ENCODE measurements at places on chromosomes 16 and 17.

DNA sequence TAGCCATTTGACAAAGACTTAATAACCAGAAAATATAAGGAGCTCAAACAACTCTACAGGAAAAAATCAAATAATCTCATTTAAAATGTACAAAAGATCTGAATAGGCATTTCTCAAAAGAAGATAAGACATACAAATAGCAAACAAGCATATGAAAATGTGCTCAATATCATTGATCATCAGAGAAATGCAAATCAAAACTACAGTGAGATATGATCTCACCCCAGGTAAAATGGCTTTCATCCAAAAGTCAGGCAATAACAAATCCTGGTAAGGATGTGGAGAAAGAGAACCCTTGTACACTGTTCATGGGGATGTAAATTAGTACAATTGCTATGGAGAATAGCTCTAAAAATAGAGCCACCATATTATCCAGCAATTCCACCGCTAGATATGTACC, 43.1 kb downstream of the HSD17B2 start:
- no peak for DNase-seq

DNA sequence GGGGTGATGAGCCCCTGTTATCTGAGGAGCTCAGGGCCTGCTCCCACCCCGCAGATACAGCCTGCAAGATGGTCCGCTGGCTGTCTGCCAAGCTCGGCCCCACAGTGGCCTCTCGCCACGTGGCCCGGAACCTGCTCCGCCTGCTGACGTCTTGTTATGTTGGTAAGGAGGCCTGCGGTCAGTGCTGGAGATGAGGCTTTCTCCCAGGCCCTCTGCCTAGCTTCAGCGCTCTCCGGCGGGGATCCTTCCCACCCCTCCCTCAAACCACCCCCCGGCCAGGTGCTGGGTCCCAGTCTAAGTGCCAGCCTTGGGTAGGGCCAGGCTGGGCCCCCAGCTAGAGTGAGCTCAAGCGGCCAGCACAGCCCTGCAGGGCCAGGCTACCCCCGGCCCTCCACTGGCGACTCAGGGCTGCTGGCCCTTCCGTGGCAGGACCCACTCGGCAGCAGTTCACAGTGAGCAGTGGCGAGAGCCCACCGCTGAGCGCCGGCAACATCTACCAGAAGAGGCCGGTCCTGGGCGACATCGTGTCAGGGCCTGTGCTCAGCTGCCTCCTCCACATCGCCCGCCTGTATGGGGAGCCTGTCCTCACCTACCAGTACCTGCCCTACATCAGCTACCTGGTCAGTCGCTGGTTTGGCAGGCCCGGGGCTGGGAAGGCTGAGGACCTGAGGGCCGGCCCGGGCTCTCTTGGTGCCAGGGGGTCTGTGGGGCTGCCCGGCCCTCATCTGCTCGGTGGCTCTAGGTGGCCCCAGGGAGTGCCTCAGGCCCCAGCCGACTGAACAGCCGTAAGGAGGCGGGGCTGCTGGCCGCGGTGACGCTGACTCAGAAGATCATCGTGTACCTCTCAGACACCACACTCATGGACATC, 6.1 kb downstream of the WDR81 start:
- DNase-seq, result no peak

DNA sequence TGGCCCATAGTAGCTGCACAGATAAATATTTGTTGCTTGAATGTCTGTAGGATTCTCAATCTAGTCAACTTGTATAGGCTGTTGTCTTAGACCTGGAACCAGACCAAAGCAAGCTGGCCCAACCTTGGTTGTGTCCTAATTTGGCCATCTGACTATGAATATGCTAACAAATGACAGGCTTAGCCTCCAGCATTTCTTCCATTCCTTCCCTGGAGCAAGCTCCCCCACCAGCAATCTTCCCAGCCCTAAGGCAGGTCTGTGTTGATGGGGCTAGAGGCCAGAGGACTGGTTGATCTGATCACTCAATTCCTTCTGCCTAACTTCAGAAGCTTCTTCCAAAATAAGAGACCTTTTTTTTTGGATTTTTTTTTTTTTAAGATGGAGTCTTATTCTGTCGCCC, 9.4 kb upstream of the PHOSPHO1 start:
- DNase-seq, result no peak

- DNase-seq, result peak; percentile 12
Observed at GRCh38 chr17:78883533-78884131, 19.4 kb downstream of the CEP295NL start.

DNA sequence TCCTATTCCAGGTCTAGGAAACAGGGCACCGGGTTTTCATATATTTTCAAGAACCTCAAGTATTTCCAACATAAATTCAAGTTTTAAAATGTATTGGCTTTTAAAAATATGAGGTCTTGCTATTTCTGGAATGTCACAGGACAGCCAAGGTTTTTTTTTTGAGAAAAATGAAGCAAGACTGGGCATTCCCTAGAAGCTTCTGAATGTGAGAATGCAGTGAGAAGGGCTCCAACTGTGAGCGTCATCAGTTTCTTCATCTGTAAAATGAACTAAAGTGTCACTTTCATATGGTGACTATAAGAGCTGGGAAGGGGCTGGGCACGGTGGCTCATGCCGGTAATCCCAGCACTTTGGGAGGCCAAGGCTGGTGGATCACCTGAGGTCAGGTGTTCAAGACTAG, 455.8 kb upstream of the MAF start:
- DNase-seq, result no peak

DNA sequence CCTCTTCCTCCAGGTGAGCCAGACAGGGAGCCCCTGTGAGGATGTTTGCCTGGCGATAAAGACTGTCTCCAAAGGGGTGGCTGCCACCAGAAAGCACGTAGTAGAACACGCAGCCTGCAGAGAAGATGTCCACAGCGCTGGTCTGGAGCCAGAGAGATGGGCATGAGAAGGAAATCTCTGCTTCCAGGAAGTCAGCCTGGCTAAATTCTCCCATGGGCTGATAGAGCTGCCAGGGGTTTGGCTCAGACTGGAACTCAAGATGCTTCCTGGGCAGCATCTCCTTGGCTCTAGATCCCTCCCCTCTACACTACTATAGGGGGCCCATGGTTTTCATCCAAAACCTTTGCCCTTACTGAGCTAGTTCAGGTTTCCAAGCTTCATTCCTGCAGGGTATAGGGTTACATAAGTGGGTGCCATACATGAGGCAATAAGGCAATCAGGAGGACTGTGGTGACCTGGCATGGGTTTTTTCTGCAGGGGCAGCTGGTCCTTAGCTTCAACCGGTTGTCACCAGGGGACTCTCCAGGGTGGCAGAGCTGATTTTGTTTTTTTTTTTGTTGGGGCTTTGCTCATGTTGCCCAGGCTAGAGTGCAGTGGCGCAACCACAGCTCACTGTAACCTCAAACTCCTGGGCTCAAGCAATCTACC, 13.6 kb downstream of the PLK1 start:
- DNase-seq, result no peak

- no peak for DNase-seq
Observed at GRCh38 chr17:14746822-14747602, 446.1 kb downstream of the HS3ST3B1 start.

GRCh38 chr17:30517786-30518185, 40.6 kb downstream of the GOSR1 start:
- no peak for DNase-seq

DNA sequence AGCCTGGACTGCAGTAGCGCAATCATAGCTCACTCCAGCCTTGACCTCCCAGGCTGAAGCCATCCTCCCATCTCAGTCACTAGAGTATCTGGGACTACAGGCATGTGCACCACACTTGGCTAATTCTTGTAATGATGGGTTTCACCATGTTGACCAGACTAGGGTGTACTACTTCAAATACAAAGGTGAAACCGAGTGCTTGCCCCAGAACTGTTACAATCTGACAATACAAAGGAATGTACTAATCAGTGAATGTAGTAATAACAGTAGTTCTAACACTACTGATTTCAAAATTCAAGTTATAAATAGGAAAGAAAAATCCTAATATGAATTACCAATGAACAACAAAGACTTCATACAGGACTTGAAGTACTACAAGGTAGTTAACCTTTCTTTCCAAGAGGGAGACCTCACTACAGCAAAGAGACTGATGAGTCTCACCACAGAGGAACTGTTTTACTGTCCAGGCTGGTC, 24.4 kb downstream of the CRK start:
- DNase-seq, result no peak

DNA sequence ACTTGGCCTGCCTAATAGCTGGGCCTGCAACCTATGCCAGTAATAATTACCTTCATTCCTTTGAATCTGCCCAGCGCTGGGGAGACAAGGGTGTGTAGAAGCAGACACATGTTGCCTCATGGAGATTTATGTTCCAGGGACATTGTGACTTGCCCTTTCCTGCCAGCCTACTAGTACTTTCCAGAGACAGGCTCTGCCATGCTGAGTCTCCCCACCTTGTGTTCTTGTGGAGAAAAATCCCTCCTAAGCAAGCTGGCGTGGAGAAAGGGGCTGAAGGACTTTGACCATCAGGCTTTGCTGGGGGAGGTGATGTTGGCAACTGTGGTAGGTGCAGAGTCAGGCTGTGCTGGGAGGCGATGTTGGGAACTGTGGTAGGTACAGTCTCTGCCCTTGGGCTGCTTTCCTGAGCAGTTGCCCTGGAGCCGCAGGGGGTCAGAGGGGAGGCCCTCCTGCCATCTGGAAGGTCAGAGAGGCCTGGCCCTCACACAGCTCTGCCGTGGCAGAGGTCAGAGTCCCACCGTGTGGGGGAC, 4.0 kb downstream of the KSR1 start:
- DNase-seq, result no peak

DNA sequence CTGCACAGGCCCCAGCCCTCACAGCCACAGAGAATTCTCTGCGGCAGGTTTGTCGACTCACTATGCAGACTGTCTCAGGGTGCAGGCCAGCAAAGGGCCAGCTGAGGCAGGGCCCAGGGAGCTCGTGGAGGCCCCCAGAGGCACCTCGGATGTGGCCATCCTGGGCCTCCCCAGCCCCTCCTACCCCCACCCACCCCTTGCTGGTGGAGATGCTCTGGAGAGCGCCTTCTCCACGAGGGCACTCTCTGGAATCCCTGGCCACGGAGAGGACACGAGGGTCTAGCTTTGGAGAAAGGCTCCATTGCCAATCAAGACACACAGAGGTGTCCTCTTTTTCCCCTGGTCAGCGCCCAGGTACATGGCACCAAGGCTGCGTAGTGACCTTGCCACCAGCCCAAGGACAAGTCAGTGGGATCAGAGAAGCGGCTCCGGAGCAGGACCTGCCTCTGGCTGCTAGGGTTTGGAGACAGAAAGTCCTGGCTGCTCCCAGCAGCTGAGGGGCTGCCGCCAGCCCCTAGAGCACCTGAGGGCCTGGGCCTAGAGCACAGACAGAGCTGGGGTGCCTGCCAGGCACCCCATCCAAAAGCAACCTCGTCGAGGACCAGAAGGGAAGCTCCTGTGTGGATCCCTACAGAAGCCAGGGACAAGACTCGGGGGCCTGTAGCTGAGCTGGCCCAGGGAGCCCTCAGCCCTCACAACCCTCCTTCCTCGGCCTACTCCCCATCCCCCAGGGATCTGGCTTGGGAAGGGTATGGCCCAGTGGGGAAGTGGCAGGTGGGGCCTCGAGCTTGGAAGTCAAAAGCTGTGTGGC, 18.7 kb downstream of the ARL2BP start:
- DNase-seq, result no peak

GRCh38 chr17:59399914-59400313, 68.5 kb downstream of the YPEL2 start:
- no peak for DNase-seq

- no peak for DNase-seq
Observed at GRCh38 chr16:72840631-72841381, 207.1 kb downstream of the ZFHX3 start.

DNA sequence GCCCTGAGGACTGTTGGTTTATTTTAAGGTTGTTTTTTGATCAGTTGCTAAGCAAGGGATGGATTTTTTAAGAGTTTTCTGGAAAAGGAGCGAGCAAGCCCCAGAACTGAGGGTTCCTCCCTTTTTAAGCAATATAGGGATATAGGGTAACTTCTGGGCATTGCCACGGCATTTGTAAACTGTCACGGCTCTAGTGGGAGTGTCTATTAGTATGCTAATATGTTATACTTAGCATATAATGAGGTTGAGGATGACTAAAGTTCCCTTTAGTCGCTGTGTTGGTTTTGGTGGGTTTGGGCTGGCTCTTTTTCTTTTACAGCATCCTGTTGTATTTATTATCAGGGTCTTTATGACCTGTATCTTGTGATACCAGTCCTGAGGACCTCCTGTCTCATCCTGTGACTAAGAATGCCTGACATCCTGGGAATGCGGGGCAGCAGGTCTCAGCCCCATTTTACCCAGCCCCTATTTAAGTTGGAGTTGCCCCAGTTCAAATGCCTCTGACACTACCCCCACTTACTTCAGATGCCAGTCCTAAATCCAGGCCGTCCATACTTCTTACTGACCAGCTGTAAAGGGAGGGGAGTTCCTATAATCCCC, 59.4 kb downstream of the MFSD11 start:
- DNase-seq, result no peak

- no peak for DNase-seq
Observed at GRCh38 chr17:42674755-42675347, 1.9 kb downstream of the PLEKHH3 start.

- no peak for DNase-seq
Observed at GRCh38 chr17:81189016-81189415, 23.0 kb upstream of the AATK start.

DNA sequence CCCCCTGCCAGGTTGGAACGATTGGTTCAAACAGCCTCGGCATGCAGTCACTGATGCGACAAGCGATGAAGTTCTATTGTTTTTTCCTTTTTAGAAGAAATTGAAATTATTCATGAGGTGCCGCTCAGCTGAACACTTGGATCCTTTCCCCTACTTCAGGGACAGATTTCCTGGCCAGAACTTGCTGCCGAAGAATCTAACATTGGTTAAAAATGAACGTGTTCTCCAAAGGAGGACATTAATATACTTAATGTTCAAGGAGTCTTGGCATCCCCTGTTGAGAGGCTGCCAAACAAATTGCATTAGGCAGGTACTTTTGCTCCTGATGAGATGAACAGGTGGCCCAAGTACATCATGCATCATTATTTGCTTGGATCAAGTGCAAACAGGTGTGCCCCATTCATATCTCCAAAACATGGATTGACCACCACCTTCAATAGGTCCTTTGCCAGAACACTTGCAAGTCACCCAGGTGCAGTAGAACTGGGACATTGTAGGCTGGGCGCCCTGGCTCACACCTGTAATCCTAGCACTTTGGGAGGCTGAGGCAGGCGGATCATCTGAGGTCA, 437.2 kb downstream of the HAPSTR1 start:
- DNase-seq, result no peak

DNA sequence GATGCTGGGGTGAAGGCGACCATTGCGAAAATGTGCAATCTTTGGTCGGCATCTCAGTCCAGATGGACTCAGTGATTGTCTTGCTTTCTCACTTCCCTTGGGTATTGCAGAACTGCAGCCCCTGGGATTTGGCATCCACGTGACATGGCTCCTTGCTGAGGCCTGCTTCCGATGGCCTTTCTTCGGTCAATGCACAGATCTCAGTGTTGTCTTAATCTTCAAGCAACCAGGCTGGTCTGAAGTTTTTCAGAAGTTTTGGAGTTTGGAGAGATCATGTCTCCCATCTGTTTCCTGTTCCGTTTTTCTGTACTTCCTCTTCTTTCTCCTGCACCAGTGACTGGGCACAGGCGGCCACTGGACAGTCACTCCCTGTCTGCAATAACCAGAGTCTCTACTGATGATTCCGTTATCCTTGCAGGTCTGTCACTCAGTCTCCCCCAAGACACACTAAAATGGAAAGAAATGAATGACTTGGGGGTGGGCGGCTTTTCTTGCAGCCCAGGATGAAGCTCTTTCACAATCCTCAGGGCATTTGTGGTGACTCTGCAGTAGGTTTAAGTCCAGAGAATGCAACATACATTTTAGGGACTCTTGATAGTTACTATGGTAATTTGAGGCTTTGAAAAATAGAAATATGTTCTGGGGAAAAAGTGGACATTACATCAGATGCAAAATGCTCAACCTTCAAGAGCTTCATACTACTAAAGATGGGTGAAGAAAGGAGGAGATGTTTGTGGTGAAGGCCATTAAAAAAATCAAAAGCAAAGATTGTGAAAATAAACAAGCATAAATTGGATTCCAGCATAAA, 106.3 kb upstream of the ZFHX3 start:
- no peak for DNase-seq
